ENCODE measurements at places on chromosomes 3 and 15.

- no peak for DNase-seq
These were observed 178.6 kb upstream of the SMAD3 start for GRCh38 chr15:66886686-66887273.

- DNase-seq = no peak
These were observed 24.7 kb downstream of the SLC15A2 start for GRCh38 chr3:121918779-121919483.

GRCh38 chr3:142210144-142210543 lies 15.2 kb downstream of the GK5 start:
- no peak for DNase-seq

- no peak for DNase-seq
These were observed 66.3 kb upstream of the CRTC3 start for GRCh38 chr15:90463381-90463780.

DNA sequence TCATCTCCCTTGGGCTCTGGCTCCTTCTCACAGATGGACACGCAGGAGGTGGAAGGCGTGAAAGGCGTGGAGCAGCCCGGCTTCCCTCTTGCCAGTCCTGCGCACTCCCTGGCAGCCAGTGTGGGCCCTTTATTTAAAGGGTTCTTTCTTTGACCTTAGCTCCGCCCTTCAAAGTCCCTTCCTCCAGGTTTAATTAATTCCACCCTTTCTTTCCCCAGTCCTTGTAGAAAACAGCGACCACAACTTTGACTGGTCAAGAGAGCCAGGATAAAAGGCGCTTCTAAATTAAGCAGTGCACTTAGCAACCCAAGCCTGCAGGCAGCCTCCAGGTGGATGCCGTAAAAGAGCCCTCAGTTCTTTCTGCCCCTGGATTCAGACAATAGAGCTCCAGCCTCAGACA lies at the start of gene HDC:
TSS of gene HDC (minus strand) at position 107 of the 400 bp plus-strand sequence. CDS start at position 4, 103 bp downstream.
- DNase-seq = no peak

DNA sequence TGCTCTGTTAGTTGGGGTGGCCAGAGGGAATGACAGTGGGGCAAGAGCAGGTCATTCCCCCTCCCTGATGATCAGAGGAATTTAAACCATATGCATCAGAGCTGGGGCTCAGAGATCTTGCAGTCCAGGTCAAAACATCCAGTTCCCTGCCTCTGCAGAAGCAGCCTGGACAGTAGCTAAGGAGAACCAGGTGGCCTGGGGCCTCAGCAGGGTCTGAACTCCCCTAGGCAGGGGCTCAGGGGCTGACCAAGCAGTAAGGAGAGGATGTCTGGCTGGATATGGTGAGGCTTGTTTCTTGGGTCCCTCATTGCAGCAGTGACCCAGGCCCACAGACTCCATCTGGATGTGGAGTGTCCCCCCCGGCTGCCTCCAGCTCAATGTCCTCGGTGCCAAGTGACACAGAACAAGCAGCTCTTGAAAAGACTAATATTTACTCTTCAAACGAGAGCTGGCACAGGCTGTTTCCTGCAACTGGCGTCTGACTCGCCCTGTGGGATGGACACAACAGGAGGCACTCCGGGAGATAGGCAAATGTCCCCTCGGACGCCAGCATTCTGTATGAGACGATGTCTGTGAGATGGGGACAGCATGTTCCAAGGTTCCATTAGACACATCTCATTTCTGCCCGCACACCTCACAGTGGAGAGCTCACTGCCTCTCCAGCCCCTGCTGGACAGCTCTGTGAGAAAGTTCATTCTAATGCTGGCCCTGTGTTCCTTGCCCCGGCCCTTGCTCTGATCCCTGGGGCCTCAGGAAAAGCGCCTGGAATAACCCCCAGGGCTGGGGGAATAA lies 37.1 kb downstream of the SEC22C start:
- no peak for DNase-seq

DNA sequence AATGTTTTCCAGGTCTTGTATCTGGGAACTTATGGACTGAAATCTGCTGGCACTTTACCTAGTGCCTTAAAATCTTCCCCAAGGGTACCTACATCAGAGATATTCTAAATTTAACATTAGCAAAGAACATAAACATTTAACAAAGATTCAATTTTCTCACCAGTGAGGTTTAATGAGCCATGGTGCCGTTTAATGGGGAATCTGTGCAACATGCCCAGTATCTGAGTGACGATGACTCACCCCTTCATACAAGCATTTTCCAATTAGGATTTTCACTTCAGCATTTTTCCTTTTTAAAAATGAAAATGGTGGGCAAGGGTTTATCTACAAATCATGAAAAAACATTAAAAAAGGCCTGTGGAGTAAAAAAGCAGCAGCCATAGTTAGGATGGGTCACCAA lies 189.4 kb downstream of the SLC9A9 start:
- no peak for DNase-seq

- DNase-seq = no peak
These were observed 56.0 kb downstream of the KAT2B start for GRCh38 chr3:20096135-20096685.

DNA sequence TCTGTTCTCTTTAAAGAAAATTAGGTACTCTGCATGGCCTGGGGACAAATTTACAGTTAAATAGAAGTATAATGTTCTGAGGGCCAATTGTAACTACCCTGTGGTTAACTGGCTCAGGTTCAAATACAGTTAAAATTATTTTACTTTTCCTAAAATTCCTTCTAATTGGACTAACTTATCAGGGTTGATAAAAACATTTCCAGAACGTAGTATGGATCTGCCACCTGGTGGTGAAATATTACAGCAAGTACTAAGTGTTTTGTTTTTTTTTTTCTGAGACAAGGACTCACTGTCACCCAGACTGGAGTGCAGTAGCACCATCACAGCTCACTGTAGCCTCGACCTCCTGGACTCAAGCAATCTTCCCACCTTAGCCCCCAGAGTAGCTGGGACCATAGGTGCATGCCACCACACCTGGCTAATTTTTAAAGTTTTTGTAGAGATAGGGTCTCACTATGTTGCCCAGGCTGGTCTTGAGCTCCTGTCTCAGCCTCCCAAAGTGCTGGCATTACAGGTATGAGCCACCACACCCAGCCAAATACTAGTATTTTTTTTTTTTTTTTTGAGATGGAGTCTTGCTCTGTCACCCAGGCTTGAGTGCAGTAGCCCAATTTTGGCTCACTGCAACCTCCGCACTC lies 29.2 kb downstream of the NEO1 start:
- DNase-seq = peak; percentile 4

- DNase-seq = no peak
These were observed 336.2 kb downstream of the ERC2 start for GRCh38 chr3:56131974-56132590.

GRCh38 chr3:186411994-186412393 lies 50.0 kb upstream of the DGKG start:
- peak; percentile 62 for DNase-seq

DNA sequence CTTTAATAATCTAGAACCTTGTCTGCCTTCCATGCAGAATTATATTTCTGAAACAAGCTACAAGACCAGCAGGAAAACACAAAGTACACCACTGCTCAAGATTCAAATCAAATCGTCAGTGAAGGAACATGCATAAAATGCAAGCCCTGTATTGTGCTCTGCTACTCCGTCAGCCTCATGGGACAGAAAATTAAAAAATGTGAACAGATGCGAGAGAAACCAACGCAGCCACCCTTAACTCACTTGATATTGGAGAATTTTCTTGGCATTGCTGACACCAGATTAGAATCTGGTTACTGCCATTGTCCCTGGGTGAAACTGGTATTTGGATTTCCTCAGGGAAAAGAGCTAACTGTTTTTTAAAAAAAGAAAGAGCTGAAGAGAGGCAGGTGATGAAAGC lies 23.6 kb downstream of the ANXA2 start:
- DNase-seq = no peak

- DNase-seq = no peak
These were observed 15.3 kb downstream of the SNX33 start for GRCh38 chr15:75662823-75663519.

GRCh38 chr3:139258276-139258675 lies 85.5 kb upstream of the MRPS22 start:
- DNase-seq = no peak

- no peak for DNase-seq
These were observed 1.1 kb downstream of the CELSR3 start for GRCh38 chr3:48661501-48662144.

DNA sequence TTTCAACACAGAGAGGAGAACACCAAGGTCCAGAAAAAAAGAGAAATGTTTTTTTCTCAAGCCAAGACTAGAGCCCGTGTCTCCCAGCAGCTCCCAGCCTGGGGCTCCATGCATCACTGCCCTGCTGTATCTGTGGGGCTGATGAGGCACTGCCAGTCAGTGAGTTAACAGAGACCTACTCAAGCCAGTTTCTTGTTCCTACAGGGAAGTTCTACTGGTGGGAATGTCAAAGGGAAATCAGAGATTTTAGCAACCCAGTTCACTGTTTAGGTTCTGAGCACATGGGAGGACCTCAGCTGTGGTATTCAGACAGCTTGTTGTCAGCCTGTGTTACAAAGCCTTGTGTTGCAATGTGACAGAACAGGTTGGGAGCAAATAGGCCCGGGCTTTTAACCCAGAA lies 234.3 kb downstream of the TLE3 start:
- no peak for DNase-seq

- no peak for DNase-seq
These were observed 145.6 kb downstream of the LSAMP start for GRCh38 chr3:116299646-116300081.

DNA sequence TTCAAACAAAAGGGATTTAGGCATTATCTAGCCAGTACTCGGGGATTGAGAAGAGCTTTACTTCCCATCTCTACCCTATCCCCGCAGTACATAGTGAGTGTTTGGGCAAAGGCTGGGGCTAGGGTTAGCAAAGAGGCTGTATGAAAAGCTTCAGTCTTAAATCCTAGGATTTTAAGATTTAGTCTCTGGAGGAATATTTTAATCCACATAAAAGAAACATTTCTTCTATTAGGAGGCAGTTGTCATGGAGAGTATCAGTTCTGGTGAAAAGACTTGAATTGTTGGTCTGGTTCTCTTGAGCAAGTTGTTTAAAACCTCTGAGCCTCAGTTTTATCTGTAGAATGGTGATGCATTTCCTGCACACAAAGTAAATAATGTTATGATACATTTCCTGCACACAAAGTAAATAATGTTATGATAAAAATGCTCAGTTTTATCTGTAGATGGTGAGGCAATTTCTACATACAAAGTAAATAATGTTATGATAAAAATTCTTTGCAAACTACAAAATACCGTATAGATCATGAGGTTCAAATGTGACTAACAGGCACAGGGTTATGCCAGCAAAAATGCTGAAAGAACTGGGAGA lies 53.9 kb upstream of the ZBED2 start:
- no peak for DNase-seq

- DNase-seq = no peak
These were observed 638 bp upstream of the TBC1D5 start for GRCh38 chr3:17742880-17743657.

- no peak for DNase-seq
These were observed 33.2 kb downstream of the ARNT2 start for GRCh38 chr15:80437334-80437891.

- DNase-seq = no peak
These were observed 94.9 kb downstream of the BCHE start for GRCh38 chr3:165742351-165742750.

DNA sequence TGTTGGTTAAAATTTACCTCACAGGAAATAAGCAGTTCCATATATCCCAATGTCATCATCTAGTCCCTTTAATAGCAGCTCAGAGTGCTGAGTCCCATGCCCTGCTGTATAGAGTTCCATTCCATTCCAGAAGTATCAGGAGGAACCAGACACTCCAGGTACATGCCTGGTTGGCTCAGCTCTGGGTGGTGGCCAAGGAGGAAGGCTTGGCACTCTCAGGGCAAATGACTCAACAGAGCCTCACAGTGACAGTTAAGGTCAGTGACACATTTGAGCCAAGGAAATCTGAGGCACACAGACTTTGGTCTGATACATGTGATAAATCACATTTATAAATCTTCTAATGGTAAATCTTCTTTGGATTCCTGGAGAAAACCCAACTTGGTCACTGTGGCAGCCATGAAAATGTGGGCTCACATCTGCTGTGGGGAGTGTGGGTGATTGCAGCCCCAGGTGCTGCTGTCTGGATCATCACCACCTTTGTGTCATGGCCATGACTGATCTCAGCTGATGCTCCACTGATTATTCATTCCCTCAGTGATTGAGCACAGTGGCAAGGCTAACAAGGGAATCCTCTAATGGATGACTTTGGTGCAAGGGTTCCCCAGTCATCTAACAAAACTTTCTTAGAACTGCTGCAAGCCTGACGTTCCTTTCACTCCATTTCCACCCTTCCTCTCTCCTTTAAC lies 9.3 kb downstream of the HHLA2 start:
- DNase-seq = no peak

All from activated naive CD4-positive, alpha-beta T cell treated with anti-CD3 and anti-CD28 coated beads, Interleukin-2, amount 50 U/mL, for 72 hours (primary cell).